ENCODE measurements at places on chromosomes 12 and 14. TPM values are rescaled to one million over a fixed set of nuclear protein-coding genes. Genes with fewer than 3 reads are reported as not detected.

EXD2 gene
- 19.3 TPM for total RNA-seq

LIN7A gene
- not detected for total RNA-seq

WNT1 gene
- not detected for total RNA-seq

ZNF891 gene
- 0.11 TPM for total RNA-seq

FOXG1 gene
- total RNA-seq = not detected

RIMKLB gene
- 17.2 TPM for total RNA-seq

MFAP5 gene
- 24.0 TPM for total RNA-seq

RHEBL1 gene
- total RNA-seq = 3.9 TPM

HOXC12 gene
- 0.31 TPM for total RNA-seq

KLRK1 gene
- not detected for total RNA-seq

LUM gene
- total RNA-seq = 7.5 TPM

SCN8A gene
- 0.23 TPM for total RNA-seq

DBX2 gene
- total RNA-seq = not detected

TC2N gene
- total RNA-seq = 9.6 TPM

JPH4 gene
- total RNA-seq = not detected

LBHD2 gene
- total RNA-seq = not detected
